ENCODE measurements at places on chromosomes 7 and 10. TPM values are rescaled to one million over a fixed set of nuclear protein-coding genes. Genes with fewer than 3 reads are reported as not detected.

DNA sequence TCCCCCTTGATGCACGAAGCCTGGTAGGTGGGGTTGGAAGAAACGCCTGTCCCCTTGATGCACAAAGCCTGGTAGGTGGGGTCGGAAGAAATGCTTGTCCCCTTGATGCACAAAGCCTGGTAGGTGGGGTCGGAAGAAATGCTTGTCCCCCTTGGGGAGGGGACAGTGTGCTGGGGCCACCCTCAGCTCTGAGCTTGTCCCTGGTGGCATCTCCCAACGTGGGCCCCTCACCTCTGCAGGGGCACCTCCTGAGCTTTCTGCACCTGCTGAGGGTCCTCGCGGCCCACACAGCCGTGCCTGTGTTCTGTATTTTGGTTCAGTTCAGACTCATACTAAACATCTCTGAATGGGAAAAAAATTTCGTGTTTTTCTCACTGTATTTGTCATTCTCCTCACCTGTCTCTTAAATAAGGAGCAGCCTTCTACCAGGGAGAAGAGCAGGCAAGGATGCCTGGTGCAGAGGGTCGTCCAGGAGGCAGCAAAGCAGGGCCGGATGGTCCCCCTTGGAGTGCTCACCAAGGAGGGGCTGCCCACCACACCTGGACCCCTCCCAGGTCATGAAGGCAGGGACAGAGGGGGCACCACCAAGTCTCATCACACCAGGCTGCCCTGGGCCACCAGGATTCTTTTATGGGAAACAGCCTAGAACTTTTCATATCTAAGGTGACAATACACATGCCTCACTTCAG is 24.7 kb downstream of the VIPR2 start:
- no peak for DNase-seq

DNA sequence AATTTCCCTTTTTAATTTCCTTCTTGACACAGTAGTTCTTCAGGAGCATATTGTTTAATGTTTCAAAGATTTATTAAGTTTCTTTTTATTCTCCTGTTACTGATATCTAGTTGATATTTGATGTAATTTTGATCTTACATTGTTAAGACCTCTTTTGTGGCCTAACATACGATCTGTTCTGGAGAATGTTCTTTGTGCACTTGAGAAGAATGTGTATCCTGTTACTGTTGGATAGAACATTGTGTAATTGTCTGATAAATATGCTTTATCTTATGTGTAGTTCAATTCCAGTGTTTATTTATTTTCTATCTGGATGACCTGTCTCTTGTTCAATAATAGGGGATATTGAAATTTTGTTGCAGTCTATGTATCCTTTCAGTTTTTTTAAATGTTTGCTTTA is 106.7 kb downstream of the ITGB1 start:
- no peak for DNase-seq

- no peak for DNase-seq
Measured at GRCh38 chr7:122363144-122363543, 58.6 kb upstream of the FEZF1 start.

HMX3 gene
- total RNA-seq = not detected

GPRIN2 gene
- total RNA-seq = not detected

TMEM72 gene
- total RNA-seq = not detected

SH2B2 gene
- total RNA-seq = 2.0 TPM

CFTR gene
- under 0.01 TPM for total RNA-seq
